Left colon (tissue), 2 donors: ENCODE measurements at places on chromosomes 5 and 9.

GRCh38 chr9:14271093-14271673 is 42.8 kb downstream of the NFIB start:
- peak; percentile 28 for DNase-seq

GRCh38 chr5:129591508-129592160 is 131.5 kb downstream of the ADAMTS19 start:
- no peak for DNase-seq

DNA sequence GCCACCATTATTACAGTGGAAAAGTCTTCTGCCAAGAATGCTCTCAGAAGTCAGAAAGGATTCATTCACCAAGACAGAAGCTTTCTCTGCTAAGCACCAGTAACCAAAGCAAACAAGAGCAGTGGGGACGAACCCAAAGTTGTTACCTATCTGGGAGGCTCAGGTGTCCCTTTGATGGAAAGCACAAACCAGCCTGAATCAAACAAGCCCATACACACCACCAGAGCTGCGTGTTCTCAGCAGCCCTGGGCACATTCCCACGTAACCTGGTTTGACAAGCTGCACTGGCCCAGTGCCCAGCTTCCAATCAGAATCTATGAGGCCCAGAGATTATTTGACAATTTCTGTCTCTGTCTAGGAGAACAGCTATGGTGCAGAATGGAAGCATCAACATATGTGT is 252.6 kb downstream of the ACTL7B start:
- DNase-seq: no peak

- peak; percentile 50 for DNase-seq
Measured at GRCh38 chr5:131224387-131225201, 39.3 kb upstream of the CDC42SE2 start.

- peak; percentile 78 for DNase-seq
Measured at GRCh38 chr9:12774861-12775678, at the start of gene LURAP1L. LURAP1L (plus strand) TSS chr9:12775020; CDS start chr9:12775716, 696 bp downstream.

GRCh38 chr5:159051421-159052282 is 48.1 kb downstream of the EBF1 start:
- DNase-seq: no peak

DNA sequence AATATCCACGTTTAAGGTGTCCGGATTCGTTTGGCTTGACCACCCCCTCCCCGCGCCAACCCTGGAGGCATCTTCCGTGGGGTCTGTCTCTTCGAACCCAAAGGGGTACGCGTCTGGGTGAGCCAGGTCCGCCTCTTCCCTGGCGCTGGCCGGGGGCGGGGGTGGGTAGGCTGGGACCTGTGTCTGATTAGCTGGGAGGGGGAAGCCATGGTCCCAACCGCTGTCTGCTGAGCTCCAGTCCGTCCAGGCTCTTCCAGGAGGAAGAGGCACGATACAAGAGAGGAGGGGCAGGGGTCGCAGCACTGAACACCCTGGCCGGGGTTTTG is at the start of gene LVRN:
LVRN (plus strand) TSS at position 237 of the 326 bp plus-strand sequence. CDS start 143 bp downstream, outside the sequence.
- DNase-seq: no peak

DNA sequence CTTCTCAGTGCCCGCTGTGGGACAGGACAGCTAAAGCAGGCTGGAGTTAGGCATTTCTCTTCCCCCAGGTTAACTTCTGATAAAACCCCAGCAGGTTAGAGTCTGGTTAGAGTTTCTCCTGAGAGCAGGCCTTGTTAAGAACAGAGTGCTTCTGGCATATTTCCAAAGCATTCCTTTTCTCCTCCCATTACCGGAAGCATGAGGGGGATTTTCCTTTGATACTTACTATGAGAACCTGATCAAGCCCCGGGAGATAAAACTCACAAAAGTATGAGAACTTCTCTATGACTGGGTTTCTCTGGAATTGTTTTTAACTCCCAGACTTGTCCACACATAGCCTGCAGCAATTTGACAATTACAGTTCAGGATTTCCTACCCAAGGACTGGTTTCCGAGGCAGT is 77.4 kb upstream of the MAST4 start:
- no peak for DNase-seq

GRCh38 chr9:79877943-79878602 is 306.3 kb downstream of the TLE4 start:
- no peak for DNase-seq

- no peak for DNase-seq
Measured at GRCh38 chr5:98398465-98398864, 375.0 kb upstream of the RGMB start.

DNA sequence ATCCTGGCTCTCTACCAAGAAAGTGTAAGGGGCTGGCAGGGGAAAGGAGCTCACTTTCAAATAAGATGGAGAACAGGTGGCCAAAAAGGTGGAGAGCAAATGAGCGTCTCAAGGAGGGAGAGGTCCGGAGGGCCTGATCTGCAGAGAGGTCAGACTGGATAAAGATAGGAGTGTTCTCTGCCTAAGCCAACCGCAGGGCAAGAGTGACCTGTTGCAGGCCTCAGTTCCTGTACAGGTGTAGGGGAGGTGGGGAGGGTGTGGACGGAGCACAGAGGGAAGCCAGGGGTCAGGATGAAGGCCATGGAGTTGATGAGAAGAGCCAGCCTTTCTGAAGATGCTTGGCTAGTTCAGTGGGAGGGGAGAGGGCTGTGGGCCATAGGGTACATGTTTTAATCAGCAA is 239.7 kb downstream of the HSPA4 start:
- no peak for DNase-seq

GRCh38 chr9:17631396-17631795 is 52.5 kb downstream of the SH3GL2 start:
- DNase-seq: no peak

DNA sequence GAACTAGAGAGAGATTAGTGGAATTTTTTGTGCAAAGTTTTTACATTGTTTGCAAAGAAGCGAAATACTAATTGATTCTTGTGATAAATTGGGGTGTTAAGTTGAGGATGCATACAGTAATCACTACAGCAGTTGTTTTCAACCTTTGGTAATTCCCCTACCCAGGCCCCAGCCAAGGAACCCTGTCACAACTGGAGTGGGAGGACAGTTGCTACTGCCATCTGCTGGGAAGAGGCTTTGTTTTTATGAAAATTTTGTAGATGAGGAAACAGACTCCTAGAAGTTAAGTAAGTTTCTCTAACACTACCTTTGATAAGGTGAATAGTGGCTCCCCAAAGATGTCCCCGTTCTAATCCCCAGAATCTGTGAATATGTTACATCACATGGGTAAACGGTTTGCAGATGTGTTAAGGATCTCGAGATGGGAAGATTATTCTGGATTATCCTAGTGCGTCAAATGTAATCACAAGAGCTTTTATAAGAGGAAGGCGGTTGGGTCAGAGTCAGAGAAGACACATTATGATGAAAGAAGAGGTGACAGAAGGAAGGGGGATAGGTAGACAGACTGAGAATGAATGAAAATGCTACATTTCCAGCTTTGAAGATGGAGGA is 34.0 kb upstream of the PPP1R2B start:
- DNase-seq: no peak

DNA sequence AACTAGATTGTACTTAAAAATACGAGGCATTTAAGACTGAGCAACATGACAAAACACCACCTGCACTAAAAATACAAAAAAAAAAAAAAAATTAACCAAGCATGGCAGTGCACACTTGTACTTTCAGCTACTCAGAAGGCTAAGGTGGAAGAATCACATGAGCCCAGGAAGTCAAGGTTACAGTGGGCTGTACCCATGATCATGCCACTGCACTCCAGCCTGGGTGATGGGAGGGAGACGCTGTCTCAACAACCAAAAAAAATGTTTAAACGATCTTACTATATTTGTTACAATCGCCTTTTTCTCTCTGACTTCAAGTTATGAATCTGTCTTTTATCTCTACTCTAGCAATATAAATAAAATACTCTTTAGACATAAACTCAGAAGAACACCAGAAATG is 1454.3 kb downstream of the MAT2B start:
- DNase-seq: no peak

DNA sequence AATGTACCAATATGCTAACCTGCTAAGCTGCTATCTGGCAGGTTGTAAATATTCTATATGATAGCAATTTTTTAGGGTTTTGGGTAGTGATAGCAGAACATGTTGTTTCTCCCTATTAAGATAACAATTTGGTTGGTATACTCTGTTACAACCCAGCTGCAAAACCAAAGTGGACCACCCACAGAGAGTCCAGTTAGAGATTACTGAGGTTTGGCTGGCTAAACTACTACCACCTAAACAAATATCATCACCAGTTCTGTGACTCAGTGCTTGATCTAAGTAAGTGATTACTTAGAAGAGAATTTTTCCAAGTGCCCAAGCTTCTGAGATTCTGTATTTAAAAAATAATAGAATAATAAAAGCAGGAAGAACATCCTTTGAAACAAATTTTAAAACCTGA is 72.3 kb downstream of the XRCC4 start:
- no peak for DNase-seq

- no peak for DNase-seq
Measured at GRCh38 chr5:41770799-41771198, 99.4 kb downstream of the OXCT1 start.

GRCh38 chr5:75678155-75678554 is 39.1 kb downstream of the POC5 start:
- DNase-seq: no peak

GRCh38 chr5:12292610-12293204 is 388.5 kb upstream of the CTNND2 start:
- DNase-seq: no peak

DNA sequence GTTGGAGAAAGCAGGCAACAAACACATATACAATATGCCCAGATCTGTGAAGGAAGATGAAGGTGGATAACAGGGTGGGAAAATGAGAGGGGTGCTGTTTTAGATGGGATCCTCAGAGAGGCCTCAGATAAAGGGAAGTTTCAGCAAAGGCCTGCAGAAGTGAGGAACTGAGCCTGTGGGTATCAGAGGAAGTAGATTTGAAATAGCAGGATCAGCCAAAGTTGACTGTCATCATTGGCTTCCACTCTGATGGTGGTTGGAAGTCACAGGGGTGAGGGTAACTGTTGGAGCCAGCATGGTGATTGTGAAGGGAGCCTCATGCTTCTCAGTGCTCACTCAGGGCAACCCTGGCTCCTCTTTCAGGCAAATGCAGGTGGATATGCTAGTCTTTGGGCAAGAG is 607.2 kb upstream of the CLINT1 start:
- no peak for DNase-seq

- no peak for DNase-seq
Measured at GRCh38 chr5:160423099-160423498, 1.4 kb downstream of the PTTG1 start.

DNA sequence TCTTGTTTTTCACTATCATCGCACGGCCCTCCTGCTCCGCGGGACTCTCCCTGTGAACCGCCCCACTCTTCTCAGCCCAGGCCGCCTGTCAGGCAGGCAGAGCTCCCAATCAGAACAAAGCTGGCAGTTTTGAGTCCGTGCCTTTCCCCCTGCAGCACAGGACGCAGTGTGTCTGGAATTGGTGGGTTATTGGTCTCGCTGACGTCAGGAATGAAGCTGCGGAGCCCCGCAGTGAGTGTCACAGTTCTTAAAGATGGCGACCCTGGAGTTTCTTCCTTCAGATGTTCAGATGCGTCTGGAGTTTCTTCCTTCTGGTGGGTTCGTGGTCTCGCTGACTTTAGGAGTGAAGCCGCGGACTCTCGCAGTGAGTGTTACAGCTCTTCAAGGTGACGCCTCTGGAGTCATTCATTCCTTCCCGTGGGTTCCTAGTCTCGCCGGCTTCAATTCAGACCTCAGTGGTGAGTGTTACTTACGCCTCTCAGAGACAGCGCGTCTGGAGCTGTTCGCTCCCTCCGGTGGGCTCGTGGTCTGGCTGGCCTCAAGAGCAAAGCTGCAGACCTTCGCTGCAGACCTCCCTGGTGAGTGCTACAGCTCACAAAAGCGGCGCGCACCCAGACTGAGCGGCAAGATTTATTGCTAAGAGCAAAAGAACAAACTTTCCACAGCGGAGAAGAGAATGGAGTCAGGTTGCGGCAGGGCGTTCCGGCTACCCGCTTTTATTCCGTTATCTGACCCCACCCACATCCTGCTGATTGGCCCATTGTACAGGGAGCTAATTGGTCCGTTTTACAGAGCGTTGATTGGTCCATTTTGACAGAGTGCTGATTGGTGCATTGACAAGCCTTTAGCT is 7.4 kb downstream of the ZDHHC11B start:
- no peak for DNase-seq

DNA sequence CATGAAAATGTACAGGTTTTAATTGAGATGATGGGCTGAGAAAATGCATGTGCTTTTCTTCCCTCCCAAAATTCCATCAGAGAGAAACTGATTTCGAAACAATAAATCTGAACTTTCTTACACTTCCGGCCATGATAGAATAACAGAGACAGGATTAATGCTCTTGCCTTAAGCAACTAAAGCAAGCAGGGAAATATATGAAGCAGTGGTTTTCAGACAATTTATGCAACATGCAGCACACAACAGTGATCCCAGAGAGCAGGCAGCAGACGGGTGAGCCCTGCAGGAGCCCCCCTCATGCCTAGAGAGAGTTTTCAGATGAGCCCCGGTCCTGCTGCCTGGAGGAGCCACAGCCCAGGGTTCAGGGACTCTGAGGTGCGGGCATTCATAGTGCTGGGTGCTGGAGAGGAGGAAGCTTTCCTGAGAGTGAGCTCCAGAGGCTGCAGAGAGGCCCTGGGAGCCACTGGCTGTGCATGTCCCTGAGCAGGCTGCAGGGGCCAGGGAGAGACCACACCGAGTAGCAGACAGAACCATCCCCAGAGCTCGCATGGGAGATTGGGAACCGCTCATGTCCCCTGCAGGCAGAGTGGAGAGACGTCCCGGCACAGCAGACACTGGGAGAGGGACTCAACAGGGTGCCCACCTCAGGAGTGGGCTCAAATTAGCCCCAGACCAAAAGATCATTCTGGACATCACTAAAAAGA is 143.5 kb downstream of the OLFM1 start:
- DNase-seq: no peak

- no peak for DNase-seq
Measured at GRCh38 chr9:23651051-23651450, 175.0 kb downstream of the ELAVL2 start.

- peak; percentile 39 for DNase-seq
Measured at GRCh38 chr5:8861764-8862163, 684.1 kb downstream of the SEMA5A start.

DNA sequence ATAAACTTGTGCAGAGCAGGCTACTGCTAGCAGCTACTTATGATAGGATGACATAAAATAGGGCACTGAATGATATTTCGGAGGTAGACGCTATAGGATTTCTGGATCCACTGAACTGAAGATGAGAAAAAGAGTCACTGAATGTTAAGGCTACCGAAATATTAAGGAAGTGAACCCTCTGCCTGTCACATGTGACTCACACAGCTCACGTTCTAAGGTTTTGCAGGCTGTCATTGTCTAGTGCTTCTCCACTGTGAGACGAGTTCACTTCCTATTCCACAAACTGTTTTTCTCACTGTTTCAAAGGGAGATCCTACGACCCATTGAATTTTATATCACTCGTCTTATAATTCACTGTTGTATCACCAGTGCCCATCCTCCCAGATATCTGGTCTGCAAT is 100.8 kb downstream of the CTNND2 start:
- no peak for DNase-seq

- no peak for DNase-seq
Measured at GRCh38 chr9:90926936-90927335, 125.3 kb downstream of the SYK start.

DNA sequence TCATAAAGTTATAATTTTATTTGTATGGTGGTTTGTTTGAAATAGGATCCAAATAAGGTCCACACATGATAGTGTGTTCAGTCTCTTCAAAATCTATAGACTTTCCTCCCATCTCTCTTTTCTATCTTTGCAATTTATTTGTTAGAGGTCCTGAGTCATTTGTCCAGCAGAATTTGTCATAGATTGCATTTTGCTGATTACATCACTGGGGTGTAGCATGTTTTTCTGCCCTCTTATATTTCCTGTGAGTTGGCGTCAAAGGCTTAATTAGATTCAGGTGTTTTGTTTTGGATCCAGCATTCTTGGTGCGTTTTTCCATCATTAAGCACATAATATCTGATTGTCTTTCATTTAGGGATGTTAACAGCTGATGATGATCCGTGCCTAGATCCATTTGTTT is 15.0 kb downstream of the CYFIP2 start:
- no peak for DNase-seq
